ENCODE measurements at places on chromosomes 1 and 21. TPM values are rescaled to one million over a fixed set of nuclear protein-coding genes. Genes with fewer than 3 reads are reported as not detected.

The KCNQ4 gene
- total RNA-seq, result 0.24 TPM

The C1orf56 gene
- total RNA-seq, result 1.3 TPM

The CNIH3 gene
- 2.1 TPM for total RNA-seq

The MCOLN2 gene
- total RNA-seq, result 0.52 TPM

The SAMD13 gene
- 0.44 TPM for total RNA-seq

The SPATA45 gene
- total RNA-seq, result not detected

The TRNP1 gene
- total RNA-seq, result 75.0 TPM

The RPTN gene
- 0.08 TPM for total RNA-seq

The NOTCH2 gene
- total RNA-seq, result 92.0 TPM

The DNAH14 gene
- total RNA-seq, result 5.9 TPM

The NDUFS2 gene
- 56.4 TPM for total RNA-seq

The S100A16 gene
- total RNA-seq, result 1,290 TPM

The AKIRIN1 gene
- total RNA-seq, result 28.7 TPM

The REN gene
- total RNA-seq, result not detected

The GBP4 gene
- 1.0 TPM for total RNA-seq

The TNFRSF4 gene
- total RNA-seq, result 0.36 TPM

The C4BPB gene
- not detected for total RNA-seq

DNA sequence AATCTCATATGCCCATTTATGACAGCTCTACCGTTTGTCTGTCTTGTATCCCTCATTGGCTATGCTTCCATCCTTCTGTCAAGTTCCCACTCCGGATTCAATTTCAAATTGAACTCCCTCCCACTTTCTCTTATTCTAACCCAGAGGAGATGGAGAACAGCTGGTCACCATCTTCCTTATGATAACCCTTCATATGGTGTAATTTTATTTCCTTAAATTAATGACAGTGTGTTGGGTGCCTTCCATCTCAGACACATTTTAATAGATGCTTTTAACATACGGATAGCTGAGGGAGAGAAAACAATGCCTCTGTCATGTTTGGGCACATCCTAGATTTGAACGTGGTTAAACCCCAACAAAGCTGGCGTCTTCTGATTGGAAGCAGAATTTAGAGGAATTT is 103.0 kb upstream of the PLXNA2 start:
- no peak for ATAC-seq

- no peak for ATAC-seq
Observed at GRCh38 chr21:26560612-26561011, 12.5 kb downstream of the CYYR1 start.

DNA sequence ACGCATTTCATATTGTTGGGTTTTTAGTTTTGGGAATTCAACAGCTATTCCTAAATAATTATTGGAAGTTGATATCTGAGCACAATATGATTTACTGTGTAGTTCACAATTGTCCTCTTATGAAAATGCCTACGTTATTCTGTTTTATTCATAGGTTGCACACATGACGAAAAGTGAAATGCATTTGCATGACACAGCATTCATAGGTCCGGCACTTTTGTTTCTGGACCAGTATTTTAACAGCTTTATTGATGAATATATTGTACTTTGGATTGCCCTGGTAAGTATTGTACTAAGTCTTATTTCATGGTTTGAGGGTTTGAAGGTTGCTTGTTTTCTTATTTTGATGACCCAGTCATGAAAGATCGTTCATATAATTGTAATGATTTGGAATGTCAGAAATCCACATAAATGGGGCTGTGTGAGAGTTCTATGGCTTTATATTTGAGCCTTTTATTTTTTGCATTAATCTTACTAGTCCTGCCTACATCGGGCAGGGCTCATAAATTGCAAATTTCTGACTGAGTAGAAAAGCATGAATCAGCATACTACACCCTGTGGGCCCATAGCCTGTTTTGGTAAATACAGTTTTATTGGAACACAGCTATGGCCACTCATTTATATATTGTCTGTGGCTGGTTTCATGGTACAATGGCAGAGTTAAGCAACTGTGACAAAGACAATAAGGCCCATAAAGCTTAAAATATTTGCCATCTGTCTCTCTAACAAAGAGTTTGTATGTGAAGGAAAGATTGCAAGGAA is 17.0 kb downstream of the DENND2D start:
- ATAC-seq, result peak; percentile 79

GRCh38 chr1:43924516-43924915 is 9.1 kb upstream of the ARTN start:
- peak; percentile 39 for ATAC-seq

- ATAC-seq, result peak; percentile 45
Observed at GRCh38 chr1:202587859-202588485, 122.3 kb downstream of the SYT2 start.

DNA sequence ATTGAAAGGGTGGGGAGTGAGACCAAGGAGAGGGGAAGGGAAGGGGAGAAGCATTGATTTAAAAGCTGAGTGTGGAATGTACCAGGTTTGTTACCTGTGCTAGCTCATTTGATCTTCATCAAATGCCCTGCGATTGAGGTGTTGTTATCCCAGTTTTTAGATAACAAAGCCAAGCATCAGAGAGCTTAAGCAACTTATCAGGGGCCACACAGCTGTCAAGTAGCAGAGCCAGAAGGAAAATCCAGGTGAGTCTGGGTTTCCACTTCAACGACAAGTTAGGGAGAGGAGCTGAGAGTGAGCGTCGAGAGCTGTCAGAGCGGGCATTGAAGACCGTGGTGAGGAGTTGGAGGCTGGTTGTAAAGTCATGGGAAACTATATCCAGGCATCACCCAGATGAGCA is 146.9 kb upstream of the IRF2BP2 start:
- ATAC-seq, result no peak

DNA sequence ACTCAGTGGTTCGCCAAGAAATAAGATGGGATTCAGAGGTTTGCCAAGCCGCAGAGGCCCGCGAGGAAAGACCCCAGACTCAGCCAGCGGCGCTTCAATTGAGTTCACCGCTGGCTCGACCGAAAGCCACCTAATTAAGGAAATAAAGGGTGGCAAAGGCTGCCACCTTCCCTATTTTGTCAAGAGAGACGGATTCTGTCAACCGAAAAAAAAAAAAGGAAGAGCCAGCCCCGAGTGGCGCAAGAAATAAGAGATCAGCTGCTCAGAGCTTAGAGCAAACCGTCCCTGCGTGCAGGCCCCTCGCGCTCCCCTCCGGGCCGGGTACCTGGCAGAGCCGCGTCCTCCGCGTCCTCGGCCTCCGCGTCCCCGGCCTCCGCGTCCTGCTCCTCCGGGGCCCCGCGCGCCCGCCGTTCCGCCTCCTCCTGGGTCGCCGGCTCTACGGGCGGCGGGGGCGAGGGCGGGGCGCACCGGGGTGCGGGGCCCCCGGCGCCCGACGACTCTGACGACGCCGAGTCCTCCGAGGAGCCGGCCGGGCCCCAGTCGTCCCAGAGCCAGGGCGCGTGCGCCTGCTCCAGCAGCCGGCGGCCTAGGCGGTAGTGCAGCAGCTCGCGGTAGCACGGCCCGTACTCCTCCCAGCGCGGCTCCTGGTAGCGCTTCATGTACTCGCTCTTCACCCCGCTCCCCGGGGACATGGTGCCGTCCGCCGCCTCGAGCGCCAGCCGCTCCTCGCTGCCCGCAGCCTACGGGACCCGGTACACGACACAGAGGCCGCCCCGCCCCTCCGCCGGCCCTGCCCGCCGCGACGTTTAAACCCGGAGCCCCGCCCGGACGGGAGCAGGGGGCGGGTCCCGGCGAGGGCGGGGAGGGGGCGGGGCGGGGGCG is 832 bp downstream of the CCSAP start:
- peak; percentile 97 for ATAC-seq

- no peak for ATAC-seq
Observed at GRCh38 chr1:162944974-162945674, 84.1 kb upstream of the CCDC190 start.

DNA sequence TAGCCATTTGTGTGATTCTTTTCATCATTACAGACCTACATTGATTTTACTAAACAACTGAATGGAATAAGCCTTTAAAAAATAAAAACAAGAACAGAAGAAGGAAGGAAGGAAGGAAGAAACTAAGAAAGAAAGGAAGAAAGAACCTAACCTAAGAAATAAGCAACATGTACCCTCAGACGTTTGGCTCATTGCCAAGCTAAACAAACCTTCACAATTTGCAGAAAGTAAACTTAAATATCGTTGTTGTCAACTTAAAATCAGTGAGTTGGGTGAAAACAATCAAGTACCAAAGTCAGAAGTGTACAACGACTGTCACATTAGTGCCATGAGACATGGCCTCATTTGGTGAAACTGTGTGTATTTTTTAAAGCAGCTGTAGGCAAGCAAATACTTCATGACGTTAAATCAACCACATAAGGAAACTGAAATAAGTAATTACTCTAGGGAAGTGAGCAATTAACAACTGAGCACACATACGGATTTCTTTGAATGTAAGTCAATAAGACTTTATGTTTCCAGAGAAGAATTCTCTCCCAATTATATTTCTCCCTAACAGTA is 313.1 kb upstream of the TMPRSS15 start:
- ATAC-seq, result no peak

DNA sequence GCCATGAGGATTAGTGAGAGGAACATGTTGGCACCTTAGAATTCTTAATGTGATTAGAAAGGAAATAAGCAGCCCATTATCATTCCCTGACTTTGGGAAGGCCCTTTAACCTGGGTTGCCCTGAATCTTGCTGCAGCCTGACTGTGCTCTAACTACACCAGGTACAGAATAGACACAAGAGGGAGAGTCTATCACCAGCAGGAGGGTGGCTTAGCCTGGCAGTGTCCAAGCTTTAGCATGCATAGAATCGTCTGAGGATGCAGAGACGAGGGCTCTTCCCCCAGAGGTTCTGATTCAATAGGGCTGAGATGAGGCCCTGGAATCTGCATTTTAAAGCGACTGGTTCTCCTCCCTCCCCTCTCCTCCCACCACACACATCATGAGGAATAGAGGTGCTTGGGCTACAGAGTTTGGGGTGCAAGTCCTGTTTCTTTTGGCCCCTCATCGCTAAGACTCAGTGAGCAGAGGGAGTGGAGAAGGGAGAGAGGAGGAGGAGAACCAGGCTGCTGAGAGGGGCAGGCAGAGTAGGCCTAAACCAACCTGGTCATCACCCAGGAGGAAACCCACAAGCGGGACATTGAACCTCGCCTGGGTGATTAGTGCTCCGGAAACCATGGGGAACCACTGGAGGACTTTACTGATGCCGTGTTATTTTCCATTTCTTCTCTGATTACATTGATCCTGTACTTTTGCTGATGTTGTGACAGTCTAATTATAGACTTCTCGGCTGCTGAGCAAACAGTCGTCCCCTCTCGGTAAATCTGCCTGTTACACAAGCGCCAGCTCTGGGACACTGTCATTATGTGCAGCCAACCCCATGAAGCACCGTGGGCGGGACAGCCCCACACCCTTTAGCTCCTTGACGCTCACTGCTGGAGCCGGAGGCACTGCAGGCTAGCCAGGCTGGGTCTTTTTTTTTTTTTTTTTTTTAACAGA is 6.3 kb upstream of the TENT5C start:
- no peak for ATAC-seq

- no peak for ATAC-seq
Observed at GRCh38 chr1:65109487-65109886, 38.5 kb upstream of the AK4 start.

GRCh38 chr1:51002516-51002915 is 32.5 kb downstream of the CDKN2C start:
- no peak for ATAC-seq

DNA sequence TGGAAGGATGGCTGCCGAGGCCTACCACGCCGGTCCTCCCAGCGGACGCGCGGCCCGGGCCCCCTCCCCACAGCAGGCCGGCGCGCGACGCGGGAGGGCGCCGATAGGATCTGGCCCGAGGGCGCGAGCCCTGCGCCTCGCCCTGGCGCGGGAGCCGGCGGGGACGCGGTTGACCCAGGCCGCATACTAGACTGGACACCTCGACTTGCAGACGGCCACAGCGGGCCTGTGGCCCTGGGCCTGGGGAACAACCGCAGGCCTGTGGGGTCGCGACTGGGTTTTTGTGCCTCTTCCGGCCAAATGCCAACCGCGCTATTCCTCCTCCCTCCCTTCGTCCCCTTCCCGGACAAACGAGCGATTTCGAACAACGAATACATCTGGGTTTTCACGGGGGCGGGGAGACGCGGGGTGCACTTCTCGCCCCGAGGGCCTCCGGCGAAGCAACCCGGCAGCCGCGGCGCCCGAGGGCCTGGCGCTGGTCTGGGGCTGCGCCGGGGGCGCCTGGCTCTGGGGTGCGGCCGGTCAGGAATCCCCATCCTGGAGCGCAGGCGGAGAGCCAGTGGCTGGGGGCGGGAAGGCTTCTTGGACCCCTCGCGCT is 2.4 kb downstream of the NHLH2 start:
- ATAC-seq, result peak; percentile 20

DNA sequence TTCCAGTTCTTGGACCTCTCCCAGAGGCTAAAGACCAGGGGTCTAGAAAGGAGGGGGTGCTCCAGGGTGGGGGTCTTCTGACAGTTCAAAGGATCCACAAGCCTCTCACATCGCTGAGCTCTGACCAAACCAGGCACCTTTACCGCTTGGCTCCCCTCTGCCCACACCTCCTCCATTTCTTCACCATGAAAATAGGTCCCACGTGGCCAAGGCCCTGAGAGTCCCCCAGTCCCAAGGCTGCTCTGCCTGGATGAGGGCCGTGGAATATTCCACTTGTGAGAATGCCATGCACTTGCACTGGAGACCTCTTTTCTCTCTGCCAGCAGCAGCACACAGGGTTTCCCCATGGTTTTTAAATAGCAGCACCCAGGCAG is 87.4 kb downstream of the ITPKB start:
- ATAC-seq, result no peak

DNA sequence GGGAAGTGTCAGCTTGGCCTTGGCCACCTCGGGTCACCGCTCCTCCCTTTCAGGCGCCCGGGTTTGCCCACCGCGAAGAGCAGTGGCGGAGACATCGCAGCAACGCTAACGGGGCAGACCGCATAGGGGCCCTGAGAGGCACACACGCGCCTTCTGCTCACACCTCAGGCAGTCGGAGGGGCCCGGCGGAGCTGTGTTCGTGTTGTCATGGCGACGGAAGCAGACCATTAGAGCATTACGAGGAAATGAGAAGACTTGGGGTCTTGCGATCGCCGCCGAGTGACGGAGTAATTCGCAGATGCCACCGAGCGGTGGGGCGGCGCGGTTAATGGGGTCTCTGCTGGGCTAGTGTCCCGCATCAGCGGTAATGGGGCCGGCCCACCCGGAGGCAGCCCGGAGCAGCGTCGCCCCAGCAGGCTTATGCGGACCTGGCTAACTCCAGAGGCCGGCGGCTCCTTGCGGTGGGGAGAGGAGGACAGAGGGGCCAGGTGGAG is 144.1 kb downstream of the TNR start:
- peak; percentile 54 for ATAC-seq

GRCh38 chr1:184022668-184023067 is 14.9 kb downstream of the COLGALT2 start:
- ATAC-seq, result no peak
